Occipital lobe (tissue), 3 donors: ENCODE measurements at places on chromosomes 2 and 18. TPM values are rescaled to one million over a fixed set of nuclear protein-coding genes. Genes with fewer than 3 reads are reported as not detected.
A peak's percentile ranks its signal among the peaks of the same experiment; 100 is the strongest.

The CNDP1 gene
- total RNA-seq: 0.16 TPM

DNA sequence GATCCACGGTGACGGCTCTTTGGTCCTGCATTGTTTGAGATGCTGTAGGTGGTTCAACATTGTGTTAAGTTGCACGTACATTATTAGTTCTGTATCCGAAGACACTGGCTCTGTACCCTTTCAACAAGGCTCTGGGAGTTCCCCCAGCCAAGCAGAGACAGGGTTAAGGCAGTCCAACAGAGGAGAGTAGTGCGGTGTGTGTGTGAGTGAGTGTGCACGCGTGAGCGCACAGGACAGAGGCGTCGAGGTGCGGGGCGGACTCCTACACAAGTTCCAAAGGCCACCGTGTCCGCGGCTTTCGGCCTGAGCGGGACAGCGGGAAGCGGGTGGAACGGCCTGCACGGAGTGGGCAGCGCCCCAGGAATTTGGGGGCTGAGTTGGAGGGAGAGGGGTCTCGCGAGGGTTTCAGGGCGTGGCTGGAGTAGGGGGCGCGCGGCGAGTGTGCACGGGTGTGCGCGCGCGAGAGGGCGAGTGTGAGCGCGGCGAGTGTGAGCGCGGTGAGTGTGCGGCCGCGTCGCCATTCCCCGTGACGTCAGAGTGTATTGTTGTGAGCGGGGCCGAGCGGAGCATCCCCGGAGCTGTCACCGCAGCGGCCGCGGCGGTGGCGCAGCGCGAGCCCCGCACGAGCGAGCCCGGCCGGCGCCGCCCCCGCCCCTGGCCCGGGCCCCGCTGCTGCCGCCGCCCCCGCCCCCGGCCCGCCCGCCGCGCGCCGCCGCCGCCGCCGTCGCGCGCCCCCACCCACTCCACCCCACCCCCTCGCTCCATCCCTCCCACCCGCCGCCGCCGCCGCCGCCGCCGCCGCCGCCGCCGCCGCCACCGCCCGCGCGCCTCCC, at the start of gene ASXL3:
Gene ASXL3, plus strand, starts transcription at position 535 of the 833 bp plus-strand sequence. CDS start 413 bp downstream, outside the sequence.
- DNase-seq: peak; percentile 53

The ALLC gene
- not detected for total RNA-seq

- no peak for DNase-seq
Measured at GRCh38 chr2:224366267-224366844, 35.6 kb downstream of the FAM124B start.

The NEU4 gene
- total RNA-seq: 0.31 TPM

The TTLL4 gene
- 6.7 TPM for total RNA-seq

The ITPRIPL1 gene
- 7.5 TPM for total RNA-seq

The HRH4 gene
- not detected for total RNA-seq

DNA sequence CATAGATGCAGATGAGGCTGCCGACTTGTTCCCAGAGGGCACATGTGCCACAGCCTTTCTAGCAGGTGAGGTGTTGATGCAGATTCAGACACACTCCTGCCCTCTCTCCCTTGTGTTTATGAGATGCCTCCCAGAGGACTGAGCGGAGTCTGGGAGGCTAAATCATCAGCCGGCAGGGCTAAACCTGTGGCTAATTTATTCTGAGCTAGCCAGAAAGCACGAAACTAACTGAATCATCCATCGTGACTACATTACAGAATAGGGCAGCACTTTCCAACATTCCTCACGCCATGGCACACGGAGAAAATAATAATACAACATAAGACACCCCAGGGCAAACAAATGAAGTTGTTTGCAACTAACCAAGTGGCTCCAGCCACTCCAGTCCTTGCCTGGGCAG, 101.7 kb upstream of the FZD7 start:
- no peak for DNase-seq

GRCh38 chr2:124883595-124883994, 858.5 kb downstream of the CNTNAP5 start:
- DNase-seq: no peak

The KLHL30 gene
- total RNA-seq: 0.16 TPM
